Activated CD4-positive, CD25-positive, alpha-beta regulatory T cell treated with anti-CD3 and anti-CD28 coated beads, Interleukin-2, amount 50 U/mL, for 24 hours (primary cell): ENCODE measurements at places on chromosomes 6 and 20.

DNA sequence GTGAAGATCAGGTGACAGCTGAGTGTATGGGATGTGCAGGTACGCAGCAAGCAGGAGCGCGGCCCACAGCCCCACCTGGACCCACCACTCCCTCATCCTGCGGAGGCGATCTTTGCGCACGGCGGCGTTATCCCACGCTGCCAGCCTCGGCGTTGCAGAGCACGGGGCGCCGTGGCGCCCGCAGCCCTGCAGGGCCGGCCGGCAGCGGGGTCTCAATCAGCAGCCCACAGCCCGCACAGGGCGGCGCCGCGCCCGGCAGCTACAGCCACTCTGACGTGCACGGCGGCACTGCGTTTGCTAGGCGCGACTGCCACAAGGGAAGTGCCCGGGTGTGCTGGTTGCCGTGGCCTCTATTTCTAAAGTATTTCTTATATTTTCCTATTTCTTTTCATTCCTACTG, 46.9 kb downstream of the LAMA2 start:
- no peak for ATAC-seq

- no peak for ATAC-seq
Measured at GRCh38 chr20:23356203-23356602, 5.6 kb downstream of the NXT1 start.

DNA sequence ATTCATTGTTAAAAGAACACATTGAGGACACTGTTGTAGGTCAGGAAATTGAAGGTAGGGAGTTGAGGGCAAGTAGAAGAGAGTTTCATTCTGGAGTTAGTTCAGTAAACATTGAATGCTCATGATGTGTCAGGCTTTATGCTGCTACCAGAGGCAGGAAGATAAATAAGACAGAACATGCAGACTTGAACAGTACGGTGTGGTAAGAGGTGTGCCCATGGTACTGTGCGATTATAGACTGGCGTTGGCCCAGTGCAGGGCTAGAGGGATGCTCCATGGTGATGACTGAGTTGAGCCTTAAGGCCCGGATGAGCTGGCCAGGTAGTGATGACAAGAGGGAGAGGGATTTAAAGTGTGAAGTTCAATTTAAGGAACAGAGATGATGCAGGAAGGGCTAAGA, 50.8 kb downstream of the CARMIL1 start:
- no peak for ATAC-seq

DNA sequence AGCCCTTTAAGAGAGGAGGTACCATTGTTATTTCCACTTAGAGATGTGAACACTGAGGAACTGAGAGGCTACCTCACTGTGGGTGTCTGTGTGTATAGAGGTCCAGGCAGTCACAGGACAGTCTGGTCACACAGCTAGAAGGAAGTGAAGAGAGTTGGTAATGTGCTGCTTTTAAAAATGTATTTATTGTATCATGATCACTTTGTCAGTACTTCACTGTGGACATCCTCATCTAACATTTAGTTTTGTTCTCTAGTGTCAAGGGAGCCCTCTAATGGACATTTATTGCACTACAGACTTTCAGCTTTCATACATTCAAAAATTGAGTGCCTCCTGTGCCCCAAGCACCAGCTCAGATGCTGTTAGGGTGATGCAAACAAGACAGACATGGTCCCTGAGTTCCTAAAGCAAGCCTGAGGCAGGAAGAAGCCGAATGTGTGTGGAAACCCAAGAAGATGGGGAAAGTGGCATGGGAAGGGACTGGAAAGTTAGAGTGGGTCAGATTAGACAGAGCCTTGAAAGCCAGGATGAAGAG, 123.0 kb downstream of the SLC16A10 start:
- ATAC-seq = peak; percentile 30

DNA sequence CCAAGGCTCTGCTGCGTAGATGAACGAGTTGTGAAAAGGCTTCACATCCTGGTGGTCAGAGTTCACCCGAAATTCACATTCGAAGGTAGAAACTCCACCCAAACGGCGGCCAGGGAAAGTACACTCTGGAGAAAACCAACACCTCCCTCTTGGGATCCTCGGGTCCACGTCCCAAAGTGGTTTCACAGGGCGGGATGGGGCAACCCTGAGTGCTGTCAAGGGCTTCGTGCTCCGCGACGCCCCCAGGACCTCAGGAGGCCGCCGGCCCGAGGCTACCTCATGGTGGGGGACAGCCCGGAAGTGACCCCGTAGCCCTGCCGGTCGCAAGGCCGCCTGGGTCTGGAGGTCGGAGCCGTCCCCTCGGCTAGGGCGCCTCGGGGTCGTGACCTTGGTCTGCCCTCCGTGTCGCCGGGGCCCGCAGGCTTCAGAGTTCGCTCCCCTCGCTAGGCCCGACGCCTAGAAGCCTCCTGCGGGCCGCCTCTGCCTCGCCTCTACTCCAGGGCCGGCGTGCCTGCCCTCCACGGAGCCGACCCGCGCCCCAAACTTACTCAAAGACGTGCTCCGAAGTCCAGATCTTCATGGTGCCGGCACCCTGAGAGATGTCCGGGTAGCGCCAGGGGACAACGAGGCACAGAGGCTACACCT, at the start of gene PRELID3B:
PRELID3B (minus strand) TSS at position 636 of the 645 bp plus-strand sequence; CDS start at position 580, 56 bp downstream.
- ATAC-seq = peak; percentile 32

- no peak for ATAC-seq
Measured at GRCh38 chr6:135826236-135826804, 25.2 kb upstream of the PDE7B start.

DNA sequence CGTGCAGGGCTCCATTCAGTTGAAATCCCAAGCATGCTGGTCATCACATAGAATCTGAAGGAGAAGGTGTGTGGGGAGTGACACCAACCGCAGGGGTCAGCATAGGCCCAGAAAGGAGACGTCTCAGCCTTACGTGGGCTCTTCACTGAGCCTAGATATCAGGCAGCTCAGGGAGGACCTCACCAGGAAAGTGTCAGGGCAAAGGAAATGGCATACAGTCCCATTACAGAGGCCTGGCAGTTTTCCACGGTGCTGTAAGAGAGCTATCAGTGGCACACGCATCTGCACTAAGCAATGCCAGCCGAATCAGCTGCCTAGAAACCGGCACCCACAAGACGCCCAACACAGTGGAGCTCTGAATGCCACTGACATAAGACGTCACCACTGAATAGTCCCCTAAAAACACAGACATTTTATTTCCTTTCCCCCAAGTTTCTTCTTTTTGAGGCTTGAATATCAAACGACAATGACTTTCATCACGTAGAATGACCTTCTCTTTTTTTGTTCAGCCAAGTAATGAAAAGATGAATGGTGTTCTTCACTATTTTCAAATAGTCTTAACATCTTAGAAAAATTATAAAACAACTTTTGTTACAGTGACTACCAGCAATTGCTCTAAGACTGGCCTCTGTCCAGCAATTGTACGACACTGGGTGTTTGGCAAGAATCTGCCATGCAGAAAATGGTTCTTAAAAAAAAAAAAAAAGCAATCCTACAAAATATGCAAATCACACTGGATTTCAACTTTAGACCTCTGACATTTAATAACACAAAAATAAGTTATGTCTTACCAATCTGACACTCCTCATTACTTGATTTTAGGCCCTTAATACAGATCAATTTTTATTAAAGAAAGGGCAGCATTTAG, 88.9 kb upstream of the FOXQ1 start:
- ATAC-seq = no peak

GRCh38 chr6:124868481-124868880, 93.8 kb upstream of the RNF217 start:
- no peak for ATAC-seq

DNA sequence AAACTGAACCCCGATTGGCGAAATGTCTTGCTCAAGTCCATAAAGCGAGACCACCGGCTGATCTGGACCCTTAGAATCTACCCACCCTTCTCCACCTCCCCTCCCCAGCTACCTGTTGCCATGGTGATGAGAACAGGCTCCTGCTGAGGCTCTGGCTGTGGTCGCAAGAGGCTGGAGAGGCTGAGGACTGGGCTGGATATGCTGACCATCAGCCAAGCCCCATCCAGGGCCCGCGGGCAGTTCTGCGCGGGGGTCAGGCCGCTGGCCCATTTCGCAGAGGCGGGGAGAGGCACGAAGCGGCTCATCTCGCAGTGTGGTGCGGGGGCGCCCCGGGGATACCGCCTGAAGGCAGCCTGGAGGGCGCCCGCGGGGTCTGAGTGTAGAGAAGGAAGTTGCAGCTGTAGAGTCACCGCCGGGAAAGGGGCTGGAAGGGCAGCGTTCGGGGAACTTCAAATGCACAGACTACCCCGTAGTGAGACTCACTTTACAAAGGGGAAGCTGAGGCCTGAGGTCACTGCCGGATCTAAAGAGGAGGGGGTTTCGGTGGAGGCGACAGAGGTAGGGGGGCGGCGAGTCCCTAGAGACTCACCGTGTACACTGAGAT, 671 bp downstream of the TAPBP start:
- no peak for ATAC-seq

- no peak for ATAC-seq
Measured at GRCh38 chr6:25034431-25034921, 98.7 kb upstream of the RIPOR2 start.

- ATAC-seq = peak; percentile 97
Measured at GRCh38 chr6:4155848-4156466, 20.6 kb upstream of the ECI2 start.

DNA sequence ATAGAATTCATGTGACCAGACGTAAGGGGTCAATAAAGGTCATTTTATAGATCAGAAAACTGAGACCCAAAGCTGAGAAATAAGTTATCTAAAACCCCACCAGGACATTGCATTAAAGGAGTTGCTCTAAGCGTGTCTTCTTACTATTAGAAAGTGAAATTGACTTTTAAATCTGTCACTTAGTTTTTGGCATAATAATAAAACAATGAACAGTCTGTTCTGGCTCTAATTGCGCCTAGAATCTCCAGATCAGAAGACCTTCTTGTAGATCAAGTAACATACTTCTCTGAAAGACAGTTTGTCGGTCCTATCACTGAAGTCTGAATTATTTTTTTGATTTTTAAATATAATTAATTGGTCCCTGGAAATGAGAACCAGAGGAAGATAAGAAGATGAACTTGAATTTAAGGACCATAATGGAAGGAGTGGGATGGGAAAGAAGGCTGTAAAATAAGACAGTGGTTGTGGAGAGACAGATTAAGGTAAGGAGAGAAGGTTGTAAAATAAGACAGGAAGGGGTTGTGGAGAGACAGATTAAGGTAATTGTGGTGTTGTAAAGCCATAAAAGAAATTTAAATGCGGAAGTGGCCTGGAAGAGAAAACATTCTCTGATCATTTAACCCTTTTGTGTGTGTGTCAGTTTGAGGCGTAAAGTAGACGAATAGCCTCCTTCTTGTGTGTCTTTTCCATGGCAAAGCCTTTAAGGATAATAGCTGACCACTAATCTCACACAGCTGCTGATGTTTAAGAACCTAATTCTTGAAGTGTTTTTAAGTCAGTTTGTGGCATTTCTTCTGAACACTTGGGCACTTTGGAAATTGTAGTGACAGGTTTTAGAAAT, 20.1 kb downstream of the TOP1 start:
- ATAC-seq = no peak

GRCh38 chr6:95318137-95318536, 259.2 kb upstream of the MANEA start:
- ATAC-seq = no peak

- ATAC-seq = peak; percentile 75
Measured at GRCh38 chr6:31356946-31357466, at the start of gene HLA-B. TSS of gene HLA-B (minus strand) at chr6:31357179. CDS start at chr6:31357158, 21 bp downstream.

GRCh38 chr6:43097502-43097901, 21.4 kb downstream of the PTK7 start:
- ATAC-seq = no peak

DNA sequence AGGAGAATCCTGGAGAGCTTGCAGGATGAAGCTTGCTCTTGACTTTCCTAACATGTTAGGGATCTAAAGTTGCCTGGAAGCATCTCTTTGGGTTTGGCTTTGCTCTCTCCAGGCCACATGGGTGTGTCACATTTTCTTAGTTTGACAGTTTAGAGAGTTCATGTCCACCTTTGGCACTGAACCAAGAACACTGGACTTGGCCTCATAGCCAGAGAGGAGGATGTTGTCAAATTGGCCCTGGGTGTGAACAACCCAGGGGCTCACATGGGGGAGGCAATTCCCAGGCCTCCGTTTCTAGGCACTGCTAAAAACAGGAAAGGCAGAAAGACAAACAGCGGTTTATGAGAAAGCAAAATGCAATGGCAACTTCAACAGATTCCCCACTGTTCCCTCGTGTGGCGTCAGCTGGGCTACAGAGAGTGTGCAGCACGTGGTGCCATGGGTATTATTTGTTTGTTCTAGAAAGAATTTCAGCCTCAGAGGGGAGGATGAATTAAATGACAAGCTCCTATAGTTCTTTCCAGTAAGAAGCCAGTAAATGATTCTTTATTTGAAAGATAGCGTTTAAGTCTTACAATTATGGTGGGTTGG, 93.9 kb downstream of the CLIC5 start:
- no peak for ATAC-seq

DNA sequence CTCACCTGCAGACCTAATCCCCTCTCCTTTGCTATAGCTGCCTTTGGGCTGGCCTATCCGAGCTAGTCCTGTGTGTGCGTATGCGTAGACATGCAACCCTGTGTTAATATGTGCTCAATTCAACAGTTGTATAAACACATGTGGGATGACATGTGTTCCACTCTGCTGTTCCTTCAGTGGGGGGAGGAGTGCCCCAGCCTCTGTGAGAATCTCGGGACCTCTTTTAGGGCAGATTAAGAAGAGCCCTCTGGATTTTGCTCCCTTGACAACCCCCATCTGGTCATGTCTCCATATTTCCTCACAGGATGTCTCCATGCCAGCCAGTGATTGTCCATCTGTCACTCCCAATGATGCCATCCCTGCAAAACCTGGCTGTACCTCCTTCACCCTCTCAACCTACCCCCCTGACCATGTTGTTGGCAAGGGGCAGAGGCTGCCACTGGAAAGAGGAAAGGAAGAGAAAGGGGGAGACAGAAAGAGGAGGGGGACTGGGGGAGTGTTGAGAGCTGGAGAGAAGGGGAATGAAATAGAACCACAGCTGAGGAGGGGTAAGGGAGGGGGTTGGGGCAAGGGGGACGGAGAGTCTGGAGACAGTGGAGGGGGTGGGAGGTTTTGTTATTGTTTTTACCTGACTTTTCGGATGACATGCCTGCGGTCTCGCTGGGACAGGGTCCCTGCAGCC, 417 bp downstream of the PRRT1 start:
- ATAC-seq = no peak

DNA sequence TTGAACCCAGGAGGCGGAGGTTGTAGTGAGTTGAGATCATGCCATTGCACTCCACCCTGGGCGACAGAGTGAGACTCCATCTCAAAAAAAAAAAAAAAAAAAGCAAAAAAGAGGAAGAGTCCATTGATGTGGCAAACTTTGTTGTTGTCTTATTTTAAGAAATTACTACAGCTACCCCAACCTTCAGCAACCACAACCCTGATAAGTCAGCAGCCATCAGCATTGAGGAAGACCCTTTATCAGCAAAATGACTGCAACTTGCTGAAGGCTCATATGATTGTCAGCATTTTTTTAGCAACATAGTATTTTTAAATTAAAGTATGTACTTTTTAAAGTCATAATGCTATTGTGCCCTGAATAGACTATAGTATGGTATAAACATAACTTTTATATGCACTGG, 48.8 kb downstream of the ZFP64 start:
- no peak for ATAC-seq

GRCh38 chr20:19812696-19813095, 54.6 kb downstream of the RIN2 start:
- no peak for ATAC-seq

GRCh38 chr6:151056230-151056907, 183.4 kb upstream of the AKAP12 start:
- ATAC-seq = no peak

- no peak for ATAC-seq
Measured at GRCh38 chr6:143821359-143821758, 21.8 kb upstream of the LTV1 start.

- ATAC-seq = no peak
Measured at GRCh38 chr6:9412951-9413559, 977.7 kb upstream of the SLC35B3 start.
